ENCODE measurements at places on chromosomes 7 and 10.

- DNase-seq: no peak
These were observed 4.1 kb downstream of the AGMO start for GRCh38 chr7:15557686-15558085.

DNA sequence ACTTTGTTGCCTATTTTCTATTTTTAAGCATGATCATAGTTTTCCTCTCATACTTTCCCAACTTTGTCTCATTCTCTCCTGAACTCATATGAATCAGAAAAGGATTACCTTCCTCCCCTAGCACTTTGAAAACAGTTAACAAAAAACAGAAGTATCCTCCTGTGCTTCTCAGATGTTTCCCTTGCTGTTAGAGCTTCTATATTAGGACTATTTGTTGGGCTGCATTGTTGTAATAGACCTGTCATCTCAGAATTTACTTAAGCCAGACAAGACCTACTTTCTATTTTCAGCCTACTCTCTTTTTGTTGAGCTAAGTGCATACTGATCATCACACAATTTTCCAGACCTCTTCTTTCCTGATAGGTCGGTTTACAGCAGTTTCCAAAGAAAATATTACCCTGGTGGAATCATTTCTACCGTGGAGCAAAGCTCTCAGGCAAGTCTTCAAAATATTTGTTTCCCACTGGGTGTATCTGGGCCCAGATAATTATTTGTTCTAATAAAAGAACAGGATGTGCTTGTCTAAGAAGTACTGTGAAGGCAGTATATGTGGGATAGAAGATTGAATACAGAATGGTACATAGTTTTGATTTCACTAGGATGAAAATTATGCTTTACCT is 411.9 kb upstream of the KLF6 start:
- DNase-seq: no peak

DNA sequence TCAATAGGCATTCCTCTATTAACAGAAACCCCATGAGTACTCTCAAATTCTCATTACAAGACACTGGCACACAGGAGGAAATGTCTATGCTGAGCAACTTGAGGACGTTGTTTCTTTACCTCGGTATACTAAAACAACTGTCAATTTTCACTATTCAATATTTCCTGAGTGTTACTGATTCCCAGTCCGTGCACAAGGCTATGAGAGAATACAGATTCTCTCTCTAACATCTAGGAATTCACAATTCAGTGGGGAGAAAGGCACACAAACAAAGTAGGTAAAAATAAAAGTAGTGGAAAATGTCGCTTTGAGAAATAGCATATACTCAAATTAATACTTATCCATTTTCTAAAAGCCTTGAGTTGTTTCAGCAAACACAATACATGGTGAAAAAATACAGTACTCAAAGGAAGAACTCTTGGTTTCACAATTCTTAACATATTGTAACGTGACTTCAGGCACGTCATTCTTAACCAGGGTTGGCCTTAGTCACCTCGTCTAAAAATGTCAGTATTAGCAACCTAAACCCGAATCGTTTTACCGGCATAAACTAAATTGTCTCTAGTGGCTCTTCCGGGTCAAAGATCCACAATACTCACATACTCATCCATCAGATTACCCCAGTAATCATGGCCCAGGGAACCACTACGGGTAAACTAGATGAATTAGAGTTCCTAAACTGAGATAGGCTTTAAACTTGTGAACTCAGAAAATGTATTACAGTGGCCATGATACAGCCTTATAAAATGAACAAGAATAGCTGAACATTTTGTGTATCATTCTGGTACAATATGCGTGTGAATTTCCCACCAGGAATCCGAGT is 1.5 kb downstream of the IPMK start:
- DNase-seq: peak; percentile 92

DNA sequence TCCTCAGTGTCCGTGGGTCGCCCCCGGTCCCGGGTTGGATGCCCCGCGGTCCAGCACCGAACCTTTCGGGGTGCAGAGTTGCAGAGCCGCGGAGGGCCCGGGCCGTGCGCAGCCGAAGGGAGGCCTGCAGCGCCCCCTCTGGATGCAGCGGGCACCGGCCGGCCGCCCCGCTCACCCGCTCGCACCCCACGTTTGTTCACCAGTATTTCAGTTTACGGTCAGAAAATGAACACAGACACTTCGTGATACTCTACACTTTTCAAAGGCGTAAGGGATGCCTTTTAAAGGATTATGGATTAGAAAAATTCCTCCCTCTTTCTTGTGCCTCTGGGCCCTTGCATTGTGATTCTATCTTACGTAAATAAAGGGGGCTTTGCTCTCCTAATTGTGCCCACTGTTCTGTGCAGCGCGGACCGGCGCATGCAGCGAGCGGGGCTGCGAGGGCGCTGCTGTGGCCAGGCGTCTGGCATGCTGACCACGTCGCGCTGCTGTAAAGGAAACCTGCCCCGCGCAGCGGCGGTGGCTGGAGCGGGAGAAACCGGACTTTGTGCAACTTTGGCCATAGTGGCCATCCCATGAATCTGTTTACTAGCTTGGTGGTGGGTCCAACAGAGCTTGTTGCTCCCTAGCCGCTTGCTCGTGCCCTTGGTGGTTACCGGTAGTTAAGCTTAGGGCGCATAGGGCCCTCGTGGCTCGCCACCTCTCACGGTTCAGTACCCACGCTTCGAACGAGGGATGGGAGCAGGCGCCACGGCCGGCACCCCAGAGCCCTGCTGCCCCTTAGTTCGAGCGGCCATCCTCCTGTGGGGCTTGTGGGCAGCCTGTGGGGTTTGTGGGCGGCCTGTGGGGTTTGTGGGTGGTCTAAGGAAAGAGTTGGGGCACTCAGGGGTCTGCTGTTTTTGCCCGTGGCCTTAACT is 739 bp upstream of the MEST start:
- peak; percentile 16 for DNase-seq

DNA sequence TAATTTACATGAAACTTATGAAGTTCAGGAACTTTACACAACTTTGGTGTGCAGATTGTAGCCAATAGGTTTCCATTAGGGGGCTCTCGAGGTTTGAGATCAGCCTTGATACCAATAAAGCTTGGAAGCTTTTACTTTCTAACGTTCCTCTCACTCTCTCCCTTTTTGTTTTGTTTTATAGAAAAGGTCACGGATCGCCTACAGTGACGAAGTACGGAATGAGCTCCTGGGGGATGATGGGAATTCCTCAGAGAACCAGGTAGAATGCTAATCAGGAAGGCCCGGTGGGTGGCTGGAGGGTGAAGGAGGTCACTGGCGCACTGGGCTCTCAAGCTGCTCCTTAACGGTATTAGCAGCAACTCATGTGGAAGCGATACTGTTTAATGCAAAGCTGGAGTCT is 79.9 kb downstream of the VTI1A start:
- no peak for DNase-seq

DNA sequence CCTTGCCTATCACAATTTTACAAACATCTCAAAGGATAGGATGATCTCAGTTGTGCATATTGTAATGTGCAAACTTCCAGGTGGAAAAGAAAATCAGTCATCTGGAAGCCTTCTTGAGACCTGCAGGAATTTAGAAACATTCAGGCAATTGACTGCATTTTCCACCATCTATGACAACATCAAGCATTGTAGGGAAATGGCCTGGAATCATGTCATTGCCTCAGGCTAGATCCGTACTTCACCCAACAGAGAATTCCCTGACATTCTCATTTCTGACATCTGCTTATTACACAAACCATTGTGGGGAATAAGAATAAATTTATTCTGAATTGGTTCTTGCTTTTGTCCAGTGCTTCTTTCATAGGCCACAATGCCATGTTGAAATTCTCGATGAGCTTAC is 124.9 kb upstream of the NPVF start:
- no peak for DNase-seq
